ENCODE measurements at places on chromosomes 1 and 21.

- no peak for DNase-seq
Measured at GRCh38 chr1:25844536-25845337, 14.5 kb downstream of the AUNIP start.

- DNase-seq, result no peak
Measured at GRCh38 chr1:33446590-33446989, 15.7 kb upstream of the PHC2 start.

GRCh38 chr1:229075716-229076115, 195.2 kb upstream of the RAB4A start:
- DNase-seq, result no peak

GRCh38 chr1:167704715-167705114, 17.1 kb upstream of the MPZL1 start:
- DNase-seq, result no peak

- no peak for DNase-seq
Measured at GRCh38 chr1:11704194-11704529, 12.7 kb downstream of the DRAXIN start.

DNA sequence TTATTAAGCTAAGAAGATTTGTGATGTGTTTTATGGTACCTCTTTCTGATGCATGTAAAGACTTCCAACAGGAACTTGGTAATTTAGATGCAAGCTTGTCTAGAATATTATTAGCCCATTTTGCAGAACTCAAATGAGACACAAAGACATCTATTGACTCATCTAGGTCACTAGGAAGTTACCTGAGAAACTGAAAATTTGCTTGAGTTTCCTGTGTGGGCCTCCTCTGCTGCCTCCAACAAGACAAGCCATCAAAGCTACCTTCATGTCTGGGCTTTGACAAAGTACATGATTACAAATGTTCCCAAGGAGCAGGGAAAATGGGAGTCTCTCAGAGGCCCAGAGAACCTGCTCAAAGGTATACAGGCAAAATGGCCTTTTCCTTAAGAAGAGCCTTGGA, 5.6 kb downstream of the RUNX1 start:
- no peak for DNase-seq

- no peak for DNase-seq
Measured at GRCh38 chr1:204241914-204242313, 28.1 kb upstream of the GOLT1A start.

- peak; percentile 71 for DNase-seq
Measured at GRCh38 chr1:93692983-93693591, 11.4 kb upstream of the BCAR3 start.

DNA sequence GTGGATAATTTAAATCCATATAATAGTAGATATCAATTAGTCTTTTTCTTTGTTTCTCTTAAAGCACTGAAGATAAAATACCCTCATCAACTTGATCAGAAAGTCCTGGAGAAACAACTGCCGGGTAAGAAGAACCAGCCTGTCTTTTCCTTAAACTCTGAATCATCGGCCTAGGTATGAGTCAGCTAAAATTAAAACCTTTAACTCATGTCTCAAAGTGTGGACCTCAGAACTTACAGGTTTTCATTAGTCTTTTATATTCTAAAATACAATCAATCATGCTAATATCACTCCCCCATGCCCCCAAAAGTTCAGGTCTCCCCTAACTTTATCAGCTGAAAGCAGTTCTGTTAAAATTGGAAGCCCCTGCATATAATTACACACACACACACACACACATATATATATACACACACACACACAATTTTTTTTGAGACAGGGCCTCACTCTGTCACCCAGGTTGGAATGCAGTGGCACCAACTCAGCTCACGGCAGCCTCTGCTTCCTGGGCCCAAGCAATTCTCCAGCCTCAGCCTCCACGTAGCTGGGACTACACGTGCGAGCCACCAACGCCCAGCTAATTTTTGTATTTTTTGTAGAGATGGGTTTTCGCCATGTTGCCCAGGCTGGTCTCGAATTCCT, 61.3 kb downstream of the B3GALNT2 start:
- peak; percentile 62 for DNase-seq

- DNase-seq, result peak; percentile 51
Measured at GRCh38 chr1:39892601-39893595, 8.8 kb downstream of the MYCL start.

GRCh38 chr1:160375788-160376524, 9.1 kb downstream of the NHLH1 start:
- DNase-seq, result no peak

- DNase-seq, result no peak
Measured at GRCh38 chr1:12246584-12246983, 16.8 kb downstream of the VPS13D start.

DNA sequence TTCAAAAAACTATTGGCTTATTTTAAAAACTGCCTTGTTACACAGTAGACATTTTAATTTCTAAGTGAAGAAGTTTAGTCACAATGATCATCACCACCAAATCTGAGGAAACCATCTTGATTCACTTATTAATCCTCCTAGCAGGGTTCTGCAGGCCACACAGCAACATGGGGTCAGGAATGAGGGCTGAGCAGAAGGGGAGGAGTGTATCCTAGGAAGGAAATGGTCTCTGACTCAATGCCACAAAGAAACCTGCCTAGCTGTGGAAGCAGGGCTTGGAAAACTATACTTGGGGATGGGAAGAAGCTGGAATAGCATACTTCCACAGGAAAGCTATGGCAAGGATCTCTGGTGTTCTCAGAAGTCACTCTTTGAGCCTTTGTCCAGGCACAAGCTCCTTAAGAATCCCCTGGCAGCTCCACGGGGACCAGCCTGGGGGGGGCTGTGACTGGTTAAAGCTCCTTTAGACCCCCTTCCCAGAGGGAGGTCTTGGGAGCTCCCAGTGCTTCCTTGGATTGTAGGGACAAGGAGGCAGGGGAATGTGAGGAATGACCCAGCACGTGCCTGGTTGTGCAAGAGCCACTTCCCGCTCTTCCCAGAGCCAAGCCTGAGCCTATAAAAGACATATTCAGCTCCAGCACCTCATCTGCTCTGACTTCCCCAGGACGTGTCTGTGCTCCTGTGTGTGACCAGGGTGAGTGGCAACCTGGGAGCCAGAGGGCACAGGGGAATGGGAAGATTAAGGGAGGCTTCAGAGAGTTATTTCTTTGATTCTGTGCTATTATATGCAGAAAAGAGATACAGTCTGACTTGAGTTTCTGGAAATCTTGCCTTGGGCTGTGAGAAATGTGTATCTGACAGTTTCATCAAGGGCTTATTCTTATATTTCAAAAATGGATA, at the start of gene LCE2A:
Gene LCE2A, plus strand, starts transcription at position 645 of the 900 bp plus-strand sequence. CDS start 557 bp downstream, outside the sequence.
- DNase-seq, result no peak

All from A549 (cell line).